ENCODE measurements at places on chromosomes 2 and 18.

GRCh38 chr2:20643826-20644225 lies 7.1 kb downstream of the HS1BP3 start:
- DNase-seq, result no peak

GRCh38 chr2:116088236-116088635 lies 1645.8 kb downstream of the DPP10 start:
- no peak for DNase-seq

GRCh38 chr2:9145752-9146430 lies 60.7 kb upstream of the ASAP2 start:
- DNase-seq, result no peak

DNA sequence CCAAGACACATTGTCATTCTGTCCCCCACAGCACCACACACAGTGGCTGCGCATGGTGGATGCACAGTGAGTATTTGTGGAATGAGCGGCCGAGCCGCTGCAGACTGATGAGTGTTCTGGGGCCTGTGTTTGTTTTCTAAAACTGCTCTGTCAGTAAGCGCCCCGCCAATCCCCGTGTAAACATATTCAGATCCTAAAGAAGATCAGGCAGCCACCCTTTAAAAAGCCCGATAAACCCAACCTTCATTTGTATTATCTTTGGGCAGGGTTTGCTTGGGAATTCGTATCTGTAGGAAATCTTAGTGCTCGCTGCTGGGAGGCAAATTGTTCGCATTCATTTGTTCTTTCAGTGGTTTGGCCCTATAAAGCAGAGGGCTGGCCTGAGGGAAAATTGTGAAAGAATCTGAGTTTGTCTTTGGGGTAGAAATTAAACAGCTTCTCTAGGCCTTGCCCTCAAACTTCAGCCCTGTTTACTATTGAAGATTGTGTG lies 68.6 kb downstream of the TGOLN2 start:
- DNase-seq, result no peak

DNA sequence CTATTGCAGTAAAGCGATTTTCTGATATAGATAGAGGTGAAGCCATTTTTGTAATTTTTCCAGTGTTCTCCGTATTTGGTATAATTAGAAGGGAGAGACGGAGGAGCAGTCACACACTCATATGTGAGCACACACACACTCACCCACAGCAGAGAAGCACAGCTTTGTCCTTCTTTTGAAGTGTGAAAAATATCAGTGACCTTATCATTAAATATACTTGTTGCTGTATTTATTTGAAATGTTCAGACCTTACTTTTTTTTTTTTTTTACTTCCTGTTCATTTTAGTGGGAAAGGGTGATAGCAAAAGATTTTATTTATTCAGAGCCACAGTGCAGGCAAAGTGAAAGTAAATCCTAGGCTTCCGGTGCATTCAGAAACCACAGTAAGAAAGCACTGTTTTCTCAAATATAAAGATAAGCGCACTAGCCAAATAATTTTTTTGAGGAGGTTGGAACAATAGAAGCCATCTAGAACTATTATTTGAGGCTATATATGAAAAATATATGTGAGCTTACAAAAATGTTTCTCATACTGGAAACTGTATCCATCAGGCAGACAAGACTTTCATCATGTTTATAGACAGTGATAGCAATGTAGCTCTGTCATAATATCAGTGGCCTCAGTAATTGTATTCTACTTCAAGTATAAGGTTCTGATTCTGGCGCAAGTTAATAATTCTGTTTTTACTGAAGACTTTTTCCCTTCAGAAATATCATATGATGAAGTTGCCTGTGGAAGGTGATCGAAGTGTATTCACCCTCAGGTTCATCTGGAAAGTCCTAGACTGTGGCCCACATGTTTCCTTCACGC lies 37.2 kb downstream of the TSHZ1 start:
- no peak for DNase-seq

- no peak for DNase-seq
These were observed 12.4 kb downstream of the PTPRN start for GRCh38 chr2:219296631-219297391.

DNA sequence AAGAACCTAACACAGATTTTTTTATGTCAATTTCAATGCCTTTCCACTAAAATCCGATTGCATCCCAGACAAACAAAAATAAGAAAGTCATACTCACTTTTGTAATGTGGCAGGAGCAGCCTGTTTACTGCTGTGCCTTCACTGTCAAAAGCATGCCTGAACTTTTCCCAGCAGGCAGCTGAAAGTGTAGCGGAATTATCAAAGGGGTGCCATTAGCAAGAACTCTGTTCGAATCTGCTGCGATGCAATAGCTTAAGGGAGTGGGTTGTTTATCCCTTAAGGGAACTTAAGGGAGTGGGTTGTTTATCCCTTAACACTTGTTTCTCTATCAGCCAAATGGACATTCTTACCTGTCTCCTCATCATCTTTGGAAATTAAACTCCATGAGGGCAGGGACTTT lies 243.5 kb downstream of the PAX3 start:
- DNase-seq, result no peak

Data from stimulated activated CD8-positive, alpha-beta memory T cell treated with anti-CD3 and anti-CD28 coated beads, Interleukin-4, amount 100 ng/mL, for 1 hour (primary cell).